ENCODE measurements at places on chromosomes 13 and 19.

DNA sequence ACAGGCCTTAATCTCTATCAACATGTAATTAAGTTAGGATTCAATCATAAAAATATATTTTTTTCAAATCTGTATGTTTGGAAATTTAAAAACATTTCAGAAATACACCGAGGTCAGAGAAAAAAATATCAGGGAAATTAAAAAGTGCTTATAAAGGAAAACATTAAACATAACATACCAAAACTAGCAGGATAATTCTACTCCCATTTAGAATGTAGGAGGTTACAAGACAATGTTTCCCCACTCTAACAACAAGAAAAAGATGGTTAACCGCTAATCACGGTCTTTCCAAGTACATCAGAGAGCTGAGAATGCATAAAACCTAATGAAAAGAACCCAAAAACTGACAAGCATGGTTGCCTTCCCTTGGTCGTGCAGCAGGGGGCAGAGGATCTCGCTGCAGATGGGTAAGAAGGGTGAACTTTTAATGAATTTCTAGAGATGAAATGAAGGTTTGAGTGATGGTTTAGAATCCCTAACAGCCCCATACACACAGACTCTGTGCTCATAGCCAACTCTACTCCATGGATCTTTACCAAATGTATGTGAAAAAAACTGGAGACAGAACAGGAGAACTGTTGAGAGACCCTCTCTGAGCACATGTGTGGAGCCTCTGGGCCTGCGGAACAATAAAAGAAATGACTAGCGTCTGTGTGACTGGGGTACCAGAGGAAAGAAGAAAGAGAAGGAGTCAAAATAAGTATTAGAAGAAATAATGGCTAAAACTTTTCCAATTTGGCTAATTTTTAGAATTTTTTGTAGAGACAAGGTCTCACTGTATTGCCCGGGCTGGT is 51.3 kb upstream of the LSM14A start:
- peak; percentile 10 for DNase-seq

- no peak for DNase-seq
Observed at GRCh38 chr19:57441979-57442752, 7.0 kb downstream of the ZNF749 start.

DNA sequence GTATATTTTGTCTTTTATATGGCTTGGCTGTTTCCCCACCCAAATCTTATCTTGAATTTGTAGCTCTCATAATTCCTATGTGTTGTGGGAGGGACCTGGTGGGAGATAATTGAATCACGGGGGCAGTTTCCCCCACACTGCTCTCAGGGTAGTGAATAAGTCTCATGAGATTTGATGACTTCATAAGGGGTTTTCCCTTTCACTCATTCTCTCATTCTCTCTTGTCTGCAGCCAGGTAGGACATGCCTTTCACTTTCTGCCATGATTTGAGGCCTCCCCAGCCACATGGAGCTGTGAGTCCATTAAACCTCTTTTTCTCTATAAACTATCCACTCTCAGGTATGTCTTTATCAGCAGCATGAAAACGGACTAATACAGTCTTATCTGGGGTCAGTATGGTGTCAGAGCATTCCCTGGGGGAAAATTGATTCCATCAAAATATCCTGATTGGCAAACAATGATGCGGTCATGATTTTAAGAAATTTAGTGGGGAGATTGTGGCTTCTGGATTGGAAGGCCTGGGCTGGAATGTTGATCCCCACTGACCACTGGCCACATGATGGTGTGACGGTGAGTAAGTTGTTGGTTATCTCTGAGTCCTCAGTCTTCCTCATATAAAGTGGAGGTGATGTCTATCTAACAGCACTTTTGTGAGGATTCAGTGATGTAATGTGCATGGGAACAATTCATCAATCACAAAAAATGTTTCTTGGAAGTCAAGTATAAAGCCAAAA is 27.5 kb upstream of the ANKRD10 start:
- peak; percentile 39 for DNase-seq

- DNase-seq, result no peak
Observed at GRCh38 chr19:19207637-19208572, 3.9 kb upstream of the NCAN start.

GRCh38 chr13:95787356-95788099 is 110.6 kb downstream of the DNAJC3 start:
- DNase-seq, result no peak

DNA sequence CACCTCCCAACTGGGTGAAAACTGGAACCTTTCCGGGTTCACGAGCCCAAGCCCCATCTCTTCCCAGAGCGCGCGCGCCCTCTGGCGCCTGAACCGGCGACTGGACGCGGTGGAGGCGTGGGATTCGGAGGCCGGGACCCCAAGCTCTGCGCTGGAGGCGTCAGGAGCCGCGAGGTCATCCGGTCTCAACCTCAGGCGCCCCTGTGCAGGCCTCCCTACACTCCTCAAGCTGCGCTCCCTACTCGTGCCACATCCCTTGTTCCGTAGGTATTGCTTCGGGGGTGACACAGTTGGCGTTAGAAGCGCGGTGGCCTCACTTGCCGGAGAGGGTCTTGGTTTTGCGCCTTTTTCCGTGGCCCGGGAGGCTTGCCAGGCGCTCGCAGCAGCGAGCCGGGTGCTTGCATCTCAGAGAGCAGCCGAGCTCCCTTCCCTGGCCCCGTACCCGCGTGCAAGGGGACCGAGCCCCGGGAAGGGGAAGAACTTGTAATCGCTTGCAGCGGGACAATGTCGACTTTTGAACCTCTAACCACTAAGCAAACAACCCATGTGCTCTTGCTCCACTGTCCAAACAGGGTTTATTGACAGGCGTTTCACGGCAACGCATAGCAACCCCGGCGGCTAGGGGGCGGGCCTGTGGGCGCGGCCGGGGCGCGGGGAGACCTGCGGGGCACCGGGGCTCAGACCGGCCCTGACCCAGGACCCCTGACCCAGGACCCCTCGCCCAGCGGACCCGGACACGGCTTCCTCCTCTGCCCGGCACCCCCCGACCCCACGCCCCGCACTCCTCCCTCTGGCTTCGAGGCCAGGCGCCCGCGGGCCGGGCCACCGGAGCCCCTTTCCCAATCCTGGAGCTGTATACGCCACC is 8.5 kb downstream of the CDX2 start:
- DNase-seq, result peak; percentile 12

DNA sequence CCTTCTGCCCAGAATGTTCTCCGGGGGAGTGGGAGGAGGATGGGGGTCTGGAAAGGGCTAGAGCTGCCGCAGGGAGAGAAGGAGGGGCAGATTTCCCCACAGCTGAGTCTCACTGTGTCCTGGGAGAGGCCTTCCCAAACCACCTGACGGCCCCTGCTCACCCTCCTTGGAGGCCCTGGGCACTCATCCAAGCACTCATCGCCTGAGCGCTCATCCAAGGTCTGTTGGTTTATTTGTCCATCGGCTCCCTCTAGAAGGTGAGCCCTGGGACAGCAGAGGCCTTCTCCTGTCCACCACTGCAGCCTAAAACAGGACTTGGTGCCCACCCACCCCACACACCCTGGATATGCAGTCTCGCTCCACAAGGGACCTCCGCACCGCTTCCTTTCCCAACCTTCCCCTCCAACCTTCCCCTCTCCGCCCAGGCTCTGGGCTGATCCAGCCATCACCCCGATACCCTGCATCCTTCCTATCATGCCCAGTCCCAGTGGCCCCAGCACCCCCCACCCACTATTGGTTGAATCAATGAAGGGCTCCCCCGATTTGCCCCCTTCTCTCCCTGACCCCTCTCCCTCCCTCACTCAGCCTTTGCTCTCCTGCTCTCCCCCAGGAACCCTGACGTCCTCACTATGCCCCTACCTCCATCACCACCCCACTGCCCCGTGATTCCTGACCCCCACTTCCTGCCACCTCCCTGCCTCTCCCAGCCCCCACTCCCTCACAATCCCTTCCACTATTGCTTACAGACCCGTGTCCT is 1.7 kb downstream of the UBXN6 start:
- peak; percentile 86 for DNase-seq

GRCh38 chr19:35648017-35648961 is at the start of gene COX6B1:
TSS of gene COX6B1 (plus strand) at chr19:35648323. CDS start at chr19:35651244, 2,921 bp downstream.
- DNase-seq, result peak; percentile 96

- no peak for DNase-seq
Observed at GRCh38 chr13:25281935-25282332, 5.4 kb downstream of the MTMR6 start.

DNA sequence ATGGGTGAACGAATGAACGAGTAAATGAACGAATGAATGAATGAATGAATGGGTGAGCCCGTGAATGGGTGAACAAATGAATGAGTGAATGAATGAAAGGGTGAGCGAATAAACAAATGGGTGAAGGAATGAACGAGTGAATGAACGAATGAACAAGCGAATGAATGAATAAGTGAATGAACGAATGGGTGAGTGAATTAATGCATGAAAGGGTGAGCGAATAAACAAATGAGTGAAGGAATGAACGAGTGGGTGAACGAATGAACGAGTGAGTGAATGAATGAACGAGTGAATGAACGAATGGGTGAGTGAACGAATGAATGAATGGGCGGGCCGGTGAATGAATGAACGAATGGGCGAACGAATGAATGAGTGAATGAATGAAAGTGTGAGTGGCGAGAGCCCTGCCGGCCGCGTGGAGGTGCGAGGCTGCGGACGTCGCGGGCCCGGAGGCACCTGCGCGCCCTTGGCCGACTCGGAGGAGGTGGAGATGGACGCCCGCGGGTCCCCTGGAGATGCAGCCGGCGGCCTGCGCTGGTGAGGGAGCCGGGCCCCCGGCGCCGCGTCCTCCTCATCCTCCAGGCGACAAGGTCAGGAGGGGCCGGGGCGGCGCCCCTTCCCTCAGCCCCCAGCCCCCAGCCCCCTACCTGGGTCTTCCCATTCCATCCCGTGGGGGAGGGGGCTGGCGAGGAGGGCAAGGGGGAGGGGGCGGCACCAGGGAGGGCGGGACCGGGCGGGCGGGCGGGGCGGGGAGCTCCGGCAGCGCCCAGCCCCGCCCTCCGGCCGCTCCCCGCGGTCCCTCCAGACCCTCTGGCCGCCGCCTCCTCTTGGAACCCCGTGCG is 15.4 kb downstream of the ANKRD24 start:
- DNase-seq, result no peak

GRCh38 chr13:41603917-41604316 is 146.6 kb downstream of the RGCC start:
- DNase-seq, result peak; percentile 76

GRCh38 chr13:44786756-44787155 is 202.5 kb downstream of the NUFIP1 start:
- DNase-seq, result no peak

GRCh38 chr13:41456768-41457588 is at the start of gene RGCC:
TSS of gene RGCC (plus strand) at chr13:41457550. CDS start at chr13:41457708, 158 bp downstream.
- DNase-seq, result no peak

GRCh38 chr19:11342429-11342828 is 3.0 kb upstream of the RAB3D start:
- no peak for DNase-seq

- DNase-seq, result no peak
Observed at GRCh38 chr13:41590122-41590521, 132.8 kb downstream of the RGCC start.

DNA sequence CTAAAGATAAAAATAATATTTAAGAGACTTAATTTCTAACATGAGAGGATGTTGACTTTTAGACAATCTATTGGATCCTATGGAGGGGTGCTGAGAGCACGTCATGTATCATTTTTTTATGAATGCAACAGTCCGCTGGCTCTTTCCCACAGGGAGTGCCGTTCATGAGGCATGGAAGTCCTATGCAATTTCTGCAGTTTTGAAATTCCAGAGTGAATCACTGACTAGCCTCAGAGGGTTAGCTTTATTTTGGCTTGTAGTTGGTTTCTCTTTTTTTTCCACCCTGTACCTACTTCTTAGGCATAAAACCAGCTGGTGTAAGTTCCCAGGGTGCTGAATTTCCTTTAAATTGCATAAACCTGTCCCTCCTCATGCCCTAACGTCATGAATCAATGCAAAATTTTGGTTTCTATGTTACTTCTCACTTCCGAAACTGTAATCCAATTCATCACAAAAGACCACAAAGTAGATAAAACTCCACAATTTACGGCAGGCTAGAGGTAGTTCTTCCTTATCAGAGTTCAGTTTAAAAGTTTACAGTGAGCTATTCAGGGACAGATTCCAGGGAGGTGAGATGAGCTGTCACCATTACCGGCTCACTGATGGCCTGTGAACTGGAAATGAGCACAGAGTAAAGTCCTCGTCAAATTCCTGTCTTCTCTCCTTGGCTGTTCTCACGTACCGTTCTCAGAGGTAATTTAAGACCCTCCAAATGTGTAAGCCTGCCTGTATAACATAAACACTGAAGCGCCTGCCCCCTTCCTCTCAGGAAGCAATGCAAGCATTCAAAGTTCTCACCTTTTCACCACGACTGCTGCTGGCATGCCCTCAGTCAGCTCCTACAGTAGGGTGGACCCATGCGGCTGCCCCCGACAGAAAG is 216.6 kb upstream of the SLC10A2 start:
- DNase-seq, result peak; percentile 95

DNA sequence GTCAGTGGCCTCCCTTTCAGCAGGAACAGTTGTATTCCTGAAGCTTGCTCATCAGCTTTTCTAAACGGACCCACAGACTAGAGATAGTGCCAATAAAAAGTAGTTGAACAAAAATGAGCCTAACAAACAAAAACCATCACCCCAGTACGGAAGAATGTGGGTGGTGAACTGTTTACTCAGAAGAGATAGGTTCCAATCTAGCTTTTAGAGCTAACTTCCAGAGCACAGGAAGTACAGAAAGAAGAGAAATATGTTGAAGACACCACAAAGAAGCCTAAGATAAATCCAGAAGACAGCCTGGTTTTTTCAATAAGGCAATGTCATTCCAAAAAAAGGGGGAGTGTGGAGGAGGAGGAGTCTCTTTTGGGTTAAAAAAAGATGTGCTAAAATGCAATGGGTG is 2.8 kb upstream of the LMO7 start:
- no peak for DNase-seq

GRCh38 chr19:7674010-7675005 is 2.6 kb upstream of the MCEMP1 start:
- DNase-seq, result no peak

DNA sequence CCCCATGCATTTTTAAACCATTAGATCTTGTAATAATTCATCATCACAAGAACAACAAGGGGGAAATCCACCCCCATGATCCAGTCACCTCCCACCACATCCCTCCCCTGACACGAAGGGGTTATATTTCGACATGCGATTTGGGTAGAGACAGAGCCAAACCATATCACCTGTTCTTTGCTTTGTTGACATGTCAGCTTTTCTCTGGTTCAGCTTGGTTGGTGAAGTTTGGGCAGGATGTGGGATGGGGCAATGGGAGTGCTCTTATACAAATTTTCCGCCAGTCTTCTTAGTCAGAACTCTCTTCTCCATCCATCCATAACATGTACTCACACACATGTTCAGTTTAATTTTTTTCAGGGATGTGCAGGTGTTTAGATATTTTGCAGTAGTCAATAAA is 12.9 kb downstream of the TPP2 start:
- peak; percentile 54 for DNase-seq

Measured in kidney glomerular epithelial cell (primary cell).